HuH-7 (cell line): ENCODE measurements at places on chromosomes 3 and 15.

GRCh38 chr3:23726811-23727548 lies 78.8 kb upstream of the UBE2E1 start:
- DNase-seq = no peak

DNA sequence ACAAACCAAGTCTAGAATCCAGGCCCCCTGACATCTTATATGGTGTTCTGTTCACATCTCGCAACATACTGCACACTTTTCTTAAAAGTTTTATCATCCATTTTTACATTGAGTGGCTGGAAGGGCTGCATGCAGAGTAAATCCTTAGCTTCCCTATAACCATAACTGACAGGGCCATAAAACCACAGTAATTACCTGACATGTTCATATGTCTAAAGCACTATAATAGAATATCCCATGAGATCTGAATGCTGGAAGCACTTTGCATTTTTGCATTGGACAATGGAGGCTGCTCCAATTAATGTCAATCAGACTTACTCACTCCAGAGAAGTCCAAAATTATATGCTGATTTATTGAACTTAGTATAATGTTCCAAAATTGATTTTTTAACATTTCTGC lies 86.6 kb upstream of the HES1 start:
- no peak for DNase-seq

GRCh38 chr3:43079536-43080332 lies 26.1 kb downstream of the POMGNT2 start:
- DNase-seq = no peak

DNA sequence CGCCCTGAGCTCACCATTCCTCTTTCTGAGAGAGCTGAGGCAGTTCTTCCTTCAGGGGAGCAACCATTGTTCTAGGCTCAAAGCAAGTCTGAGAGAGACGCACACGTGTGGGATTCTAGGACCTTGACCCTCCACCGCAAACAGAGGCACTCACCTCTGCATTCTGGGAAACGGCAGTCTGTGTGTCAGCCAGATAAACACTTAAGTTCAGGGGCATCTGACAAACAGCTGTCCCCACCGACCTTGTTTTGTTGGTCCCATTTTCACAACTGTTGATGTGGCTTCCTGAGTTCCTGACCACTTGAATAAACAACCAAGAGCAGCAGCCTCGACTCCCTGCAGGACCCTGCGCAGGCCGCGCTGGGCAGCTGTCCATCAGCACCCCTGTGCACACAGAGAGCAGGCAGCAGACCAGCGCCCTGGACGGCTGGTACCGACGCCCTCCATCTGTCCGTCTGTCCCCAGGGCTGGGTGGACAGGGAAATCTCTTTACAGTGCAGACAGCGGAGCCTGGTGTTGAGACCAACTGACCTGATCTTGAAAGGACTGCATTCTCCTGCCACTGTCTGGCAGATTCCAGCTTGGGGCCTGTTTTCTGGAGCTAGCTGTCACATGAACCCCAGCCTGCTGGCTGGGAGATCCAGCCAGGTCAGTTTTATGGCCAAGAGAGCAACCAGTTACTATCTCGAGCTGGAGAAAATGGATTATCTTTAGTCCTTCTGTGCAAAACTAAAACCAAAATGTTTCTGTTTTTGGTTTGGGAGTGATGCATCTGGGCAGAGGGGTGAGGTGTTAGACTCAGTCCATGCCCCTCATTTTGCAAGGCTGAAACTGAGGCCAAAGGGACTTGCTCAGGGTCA lies 64.2 kb downstream of the FAM43A start:
- DNase-seq = peak; percentile 27

- DNase-seq = no peak
These were observed 181.7 kb upstream of the SNTN start for GRCh38 chr3:63470745-63471144.

- DNase-seq = no peak
These were observed 116.0 kb downstream of the IGF1R start for GRCh38 chr15:98764291-98764690.

DNA sequence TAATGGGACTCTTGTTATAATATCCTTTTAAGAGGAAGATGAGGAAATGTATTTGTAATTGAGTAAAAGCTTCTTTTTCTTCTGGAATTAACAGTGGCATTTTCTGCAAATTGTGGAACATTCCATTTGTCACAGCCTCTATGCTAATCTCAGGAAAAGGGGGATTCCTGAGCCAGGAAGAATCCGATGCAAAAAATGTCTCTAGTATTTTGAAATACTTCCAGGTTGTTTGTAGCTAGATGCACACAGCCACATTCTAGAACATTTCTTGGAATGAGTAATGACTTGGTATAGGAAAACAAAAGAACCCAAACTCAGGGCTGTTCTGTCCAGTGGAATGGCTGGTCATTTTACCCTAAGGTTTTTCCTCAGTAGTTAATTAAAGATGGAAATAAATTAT lies 98.5 kb upstream of the SLC2A2 start:
- no peak for DNase-seq

DNA sequence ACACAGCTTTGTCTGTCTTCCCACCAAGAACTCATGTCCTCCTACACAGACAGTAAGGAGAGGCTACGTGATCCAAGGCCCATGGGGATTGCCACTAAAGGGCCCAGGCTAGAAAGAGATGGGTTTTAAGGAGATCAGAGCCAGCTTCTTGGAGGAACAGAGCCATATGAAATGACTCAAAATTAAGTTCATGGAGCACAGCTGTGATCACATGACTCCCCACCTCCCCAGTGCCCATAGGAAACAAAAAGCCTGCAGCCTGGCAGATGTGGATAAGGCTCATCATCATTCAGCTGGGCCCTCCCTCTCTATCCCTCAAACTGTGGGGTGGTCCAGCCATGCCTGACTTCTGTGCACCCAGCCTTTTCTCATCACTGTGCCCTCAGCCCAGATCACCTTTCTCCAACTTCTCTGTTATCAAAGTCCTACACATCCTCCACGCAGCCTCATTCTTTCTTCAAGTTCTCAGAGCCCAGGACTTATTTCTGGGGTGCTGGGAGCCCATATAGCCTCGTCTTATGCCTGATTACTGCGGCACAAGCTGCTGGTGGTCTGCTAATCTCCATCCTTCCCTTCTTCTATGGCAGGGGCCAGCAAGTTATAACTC lies 137.6 kb downstream of the SMAD6 start:
- DNase-seq = no peak

DNA sequence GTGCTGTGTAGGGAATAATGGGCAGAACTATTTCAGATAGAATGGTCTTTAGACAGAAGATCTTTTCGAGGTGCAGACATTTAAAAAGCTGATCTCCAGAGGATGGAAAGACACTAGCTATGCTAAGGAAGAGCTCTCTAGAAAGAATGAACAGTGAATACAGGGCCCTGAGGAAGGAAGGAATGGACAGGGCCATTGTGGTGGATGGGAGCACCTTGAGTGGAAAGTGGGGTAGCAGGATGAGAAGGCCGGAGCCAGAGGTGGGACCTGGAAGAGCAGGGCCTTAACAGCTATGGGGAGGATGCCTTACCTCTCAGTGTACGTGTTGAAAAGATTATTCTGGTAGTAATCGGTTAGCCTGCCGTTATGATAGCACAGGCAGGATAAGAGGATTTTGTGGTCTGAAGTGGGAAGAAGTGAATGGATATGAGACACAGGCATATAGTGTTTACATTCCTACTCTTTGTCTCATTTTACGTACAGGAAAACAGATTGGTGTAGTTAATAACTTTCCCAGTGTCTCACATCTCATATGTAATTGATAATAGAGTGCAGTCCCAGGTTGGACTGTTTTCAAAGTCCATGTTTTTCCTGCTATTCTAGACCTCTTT lies 172.4 kb downstream of the KLHL25 start:
- no peak for DNase-seq

DNA sequence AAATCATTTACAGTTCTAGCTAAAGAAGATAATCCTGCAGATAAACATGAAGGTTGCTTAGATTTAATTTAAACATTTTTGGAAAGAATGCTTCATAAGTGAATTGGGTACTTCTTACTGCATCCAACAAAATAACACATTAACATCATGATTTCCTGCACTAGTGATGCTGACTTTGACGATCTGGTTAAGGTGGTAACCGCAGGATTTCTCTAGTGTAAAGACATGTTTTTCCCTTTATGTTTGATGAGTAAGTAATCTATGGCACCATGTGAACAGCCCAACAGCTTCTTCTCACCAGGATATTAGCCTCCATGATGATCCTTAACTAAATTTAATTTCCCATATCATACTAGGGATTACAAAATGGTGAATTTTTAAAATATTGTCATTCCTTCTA lies 14.1 kb downstream of the SPPL2A start:
- DNase-seq = no peak

DNA sequence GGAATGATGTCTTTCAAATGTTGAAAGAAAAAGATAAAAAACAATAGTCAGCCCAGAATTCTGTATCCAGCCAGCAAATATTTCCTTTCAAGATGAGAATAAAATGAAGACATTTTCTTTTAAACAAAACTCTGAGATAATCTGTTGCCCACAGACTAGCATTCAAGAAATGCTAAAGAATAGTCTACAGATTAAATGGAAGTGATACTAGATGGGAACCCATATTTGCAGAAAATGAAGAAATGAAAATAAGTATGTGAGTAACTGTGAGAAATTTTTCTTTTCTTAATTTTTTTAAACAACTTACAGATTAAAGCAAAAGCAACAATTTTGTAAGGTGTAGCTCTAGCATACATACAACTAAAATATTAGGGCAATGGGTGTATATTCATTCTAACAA lies 469.8 kb downstream of the IGSF11 start:
- DNase-seq = no peak

DNA sequence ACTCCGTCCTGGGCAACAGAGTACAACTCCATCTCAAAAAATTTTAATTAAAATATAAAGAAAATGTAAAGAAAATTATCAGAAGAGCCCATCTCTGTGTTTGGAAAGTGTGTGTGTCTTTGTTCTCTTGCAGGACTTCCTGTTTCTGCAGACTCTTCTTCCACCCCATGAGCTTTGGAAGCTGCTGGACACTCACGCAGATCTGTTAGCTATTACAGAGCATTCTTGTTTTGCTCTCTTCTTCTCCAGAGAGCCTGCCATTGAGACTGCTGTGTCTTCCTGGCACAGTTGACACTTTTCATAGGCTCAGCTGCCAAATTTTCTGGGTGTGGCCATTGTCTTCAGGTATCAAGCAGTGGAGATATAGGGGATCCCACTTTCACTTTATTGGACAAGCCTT lies 6.0 kb upstream of the CCR8 start:
- DNase-seq = no peak

GRCh38 chr3:111593666-111594065 lies 1.5 kb downstream of the ZBED2 start:
- no peak for DNase-seq

DNA sequence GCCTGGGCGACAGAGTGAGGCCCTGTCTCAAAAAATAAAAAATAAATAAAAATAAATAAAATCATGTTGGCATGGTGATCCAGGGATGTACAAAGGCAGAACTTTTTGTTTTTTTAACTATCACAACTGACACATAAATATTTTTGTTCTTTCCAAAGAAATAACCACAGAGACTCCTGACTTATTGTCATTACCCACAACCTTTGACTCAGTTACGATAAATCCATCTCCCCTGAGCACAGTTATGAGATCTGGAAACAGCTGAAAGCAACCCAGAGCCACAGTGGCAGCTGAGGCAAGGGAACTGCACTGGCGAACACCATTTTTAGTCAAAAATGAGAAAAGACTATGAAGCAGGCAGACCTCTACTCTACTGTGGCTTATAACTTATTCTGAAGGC lies 24.0 kb downstream of the OSBPL10 start:
- no peak for DNase-seq

GRCh38 chr15:45116482-45117307 lies 2.6 kb downstream of the DUOXA2 start:
- DNase-seq = no peak

DNA sequence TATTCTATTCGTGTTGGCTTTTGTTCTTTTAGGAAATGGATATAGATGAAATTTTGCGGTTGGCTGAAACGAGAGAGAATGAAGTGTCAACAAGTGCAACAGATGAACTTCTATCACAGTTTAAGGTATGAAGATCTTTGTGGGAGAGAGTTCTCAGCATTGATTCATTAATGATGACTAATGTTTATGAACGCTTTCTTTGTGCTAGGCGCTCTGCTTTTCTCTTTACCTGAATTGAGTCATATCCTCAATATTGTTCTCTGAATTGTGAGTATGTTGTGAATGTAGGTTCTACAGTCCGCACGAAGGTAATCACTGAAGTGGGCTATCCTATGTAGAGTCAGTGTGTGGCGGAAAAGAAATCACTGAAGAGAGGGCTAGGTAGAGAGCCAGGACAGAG lies 81.2 kb downstream of the CHD2 start:
- no peak for DNase-seq

GRCh38 chr3:160012108-160012507 lies 23.5 kb downstream of the IL12A start:
- no peak for DNase-seq

DNA sequence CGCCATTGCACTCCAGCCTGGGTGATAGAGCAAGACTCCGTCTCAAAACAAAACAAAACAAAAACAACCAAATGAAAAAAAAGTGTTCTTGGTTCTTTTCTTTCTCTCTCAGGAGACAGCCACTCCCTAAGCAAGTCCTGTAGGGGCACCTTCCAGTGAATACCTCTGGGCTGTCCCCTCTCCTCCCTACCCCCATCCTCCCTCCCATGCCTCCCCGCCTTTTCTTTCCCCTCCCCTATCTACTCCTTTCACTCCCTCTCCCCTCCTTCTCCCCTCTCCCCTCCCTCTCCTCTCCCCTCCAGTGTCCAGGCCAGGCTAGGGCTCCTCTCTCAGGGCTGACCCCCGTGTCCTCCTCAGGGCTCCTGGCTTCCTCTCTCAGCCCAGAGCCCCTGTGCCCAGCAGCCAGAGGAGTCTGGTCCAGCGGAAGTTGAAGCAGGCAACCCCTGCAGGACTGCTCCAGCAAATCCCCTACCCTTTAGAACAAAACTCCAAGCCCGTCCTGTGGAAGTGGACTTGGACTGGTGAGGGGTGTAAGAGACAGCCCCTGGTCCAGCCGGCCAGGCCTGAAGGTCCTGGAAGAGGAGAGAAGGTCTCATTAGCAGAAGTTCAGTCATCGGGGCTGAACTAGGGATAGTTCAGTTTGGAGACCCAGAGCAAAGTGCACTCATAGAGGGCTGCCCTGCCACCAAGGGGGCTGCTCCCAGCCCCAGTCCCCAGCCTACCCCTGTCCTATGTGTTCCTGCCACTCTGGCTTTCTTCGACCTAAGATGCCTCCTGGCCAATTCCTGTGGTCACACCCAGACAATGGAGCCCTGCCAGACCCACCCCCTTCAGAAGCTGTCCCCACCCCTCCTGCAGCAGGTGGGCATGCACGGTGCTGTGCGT lies 79.8 kb upstream of the IQSEC1 start:
- DNase-seq = no peak

GRCh38 chr15:42730135-42730534 lies 6.8 kb downstream of the CDAN1 start:
- no peak for DNase-seq

DNA sequence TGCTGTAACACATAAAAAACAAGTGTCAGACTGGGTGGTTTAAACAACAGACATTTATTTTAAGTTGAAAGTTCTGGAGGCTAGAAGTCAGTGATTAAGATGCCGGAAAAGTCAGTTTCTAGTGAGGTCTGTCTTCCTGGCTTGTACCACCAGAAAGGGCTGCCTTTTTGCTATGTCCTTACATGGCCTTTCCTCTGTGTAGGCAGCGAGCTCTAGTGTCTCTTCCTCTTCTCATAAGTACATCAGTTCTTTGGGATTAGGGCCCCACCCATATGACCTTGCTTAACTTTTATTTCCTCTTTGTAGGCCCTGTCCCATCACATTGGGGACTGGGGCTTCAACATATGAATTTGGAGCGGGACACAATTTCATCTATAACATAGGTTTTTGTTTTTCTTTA lies 128.0 kb downstream of the BBX start:
- DNase-seq = no peak
